ENCODE measurements at places on chromosomes 1 and 21. TPM values are rescaled to one million over a fixed set of nuclear protein-coding genes. Genes with fewer than 3 reads are reported as not detected.

GRCh38 chr1:59137276-59137615, 159.6 kb upstream of the FGGY start:
- DNase-seq = no peak

- DNase-seq = no peak
Measured at GRCh38 chr1:216847397-216848036, 124.3 kb upstream of the ESRRG start.

DNA sequence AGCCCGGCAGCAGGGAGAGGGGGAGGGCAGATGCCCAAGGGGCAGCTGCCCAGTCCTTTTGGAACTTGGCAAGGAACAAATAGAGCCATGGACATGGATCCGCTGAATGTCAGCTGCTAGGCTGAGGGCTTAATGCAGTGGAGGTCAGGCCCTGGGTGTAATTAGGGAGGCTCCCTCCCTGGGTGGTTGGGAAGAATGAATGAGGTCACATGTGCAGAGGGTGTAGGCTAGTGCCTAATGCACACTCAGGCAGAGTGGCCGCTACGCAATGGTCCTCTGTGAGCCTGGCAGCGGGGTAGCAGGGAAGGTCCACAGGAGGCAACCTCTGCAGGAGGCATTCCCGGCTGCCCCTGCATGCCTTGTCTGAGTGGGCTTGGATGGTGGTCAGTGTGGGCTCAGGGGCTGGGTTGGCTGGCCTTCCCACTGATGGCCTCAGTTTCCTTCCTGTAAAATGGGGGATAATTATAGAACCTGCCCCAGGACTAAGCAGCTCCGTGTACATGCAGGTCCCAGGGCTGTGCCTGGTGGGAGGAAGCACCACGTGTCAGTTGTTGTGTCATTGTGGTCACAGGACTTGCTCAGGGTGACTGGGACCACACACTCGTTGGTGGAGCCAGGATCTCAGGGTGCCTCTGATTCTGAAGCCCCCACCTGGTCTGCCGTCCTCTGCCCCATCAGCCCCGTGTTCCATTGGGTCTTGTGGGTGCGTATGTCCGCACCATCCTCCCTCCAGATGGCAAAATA, 81.6 kb upstream of the ACTL8 start:
- DNase-seq = no peak

DNA sequence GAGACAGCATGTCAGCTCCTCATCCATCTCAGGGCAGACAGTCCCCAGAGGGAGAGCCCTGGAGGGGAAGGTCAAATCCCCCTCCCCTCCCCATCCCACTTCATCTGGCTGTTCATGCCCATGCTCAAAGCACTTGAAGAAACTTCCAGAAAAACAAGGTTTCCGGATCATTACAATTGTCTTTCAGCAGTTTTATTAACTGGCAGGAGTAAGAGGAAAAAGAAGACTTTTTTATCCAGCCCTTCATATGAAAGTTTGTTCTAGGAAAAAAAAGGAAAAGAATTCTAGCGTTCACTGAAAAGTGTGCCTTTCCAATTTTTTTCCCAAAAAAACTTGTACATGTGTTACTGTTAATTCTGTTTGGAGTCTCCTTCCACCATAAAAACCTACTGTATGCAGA, 145.7 kb upstream of the TIAM1 start:
- DNase-seq = no peak

- no peak for DNase-seq
Measured at GRCh38 chr1:241950390-241950789, 7.2 kb upstream of the BECN2 start.

DNA sequence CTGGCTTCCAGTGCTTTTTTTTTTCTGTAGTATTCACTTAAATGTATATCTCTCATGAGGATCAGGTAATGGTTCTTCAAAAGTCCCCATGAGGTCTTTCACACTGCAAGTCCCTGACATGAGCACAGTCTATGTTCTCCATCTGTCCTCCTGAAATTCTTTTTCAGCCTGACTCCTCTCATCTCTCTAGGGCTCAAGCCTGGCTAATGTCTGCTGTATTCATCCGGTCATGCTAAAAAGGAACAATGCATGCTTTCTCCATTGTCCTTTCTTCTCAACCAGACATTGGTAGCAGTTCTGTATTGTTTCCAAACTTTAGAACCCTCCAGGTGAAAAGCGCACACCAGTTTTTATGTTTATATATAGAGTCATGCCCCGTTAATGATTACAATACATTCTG, 368.3 kb upstream of the OLFM3 start:
- no peak for DNase-seq

GRCh38 chr1:54807756-54808155, 6.6 kb upstream of the TTC22 start:
- no peak for DNase-seq

DNA sequence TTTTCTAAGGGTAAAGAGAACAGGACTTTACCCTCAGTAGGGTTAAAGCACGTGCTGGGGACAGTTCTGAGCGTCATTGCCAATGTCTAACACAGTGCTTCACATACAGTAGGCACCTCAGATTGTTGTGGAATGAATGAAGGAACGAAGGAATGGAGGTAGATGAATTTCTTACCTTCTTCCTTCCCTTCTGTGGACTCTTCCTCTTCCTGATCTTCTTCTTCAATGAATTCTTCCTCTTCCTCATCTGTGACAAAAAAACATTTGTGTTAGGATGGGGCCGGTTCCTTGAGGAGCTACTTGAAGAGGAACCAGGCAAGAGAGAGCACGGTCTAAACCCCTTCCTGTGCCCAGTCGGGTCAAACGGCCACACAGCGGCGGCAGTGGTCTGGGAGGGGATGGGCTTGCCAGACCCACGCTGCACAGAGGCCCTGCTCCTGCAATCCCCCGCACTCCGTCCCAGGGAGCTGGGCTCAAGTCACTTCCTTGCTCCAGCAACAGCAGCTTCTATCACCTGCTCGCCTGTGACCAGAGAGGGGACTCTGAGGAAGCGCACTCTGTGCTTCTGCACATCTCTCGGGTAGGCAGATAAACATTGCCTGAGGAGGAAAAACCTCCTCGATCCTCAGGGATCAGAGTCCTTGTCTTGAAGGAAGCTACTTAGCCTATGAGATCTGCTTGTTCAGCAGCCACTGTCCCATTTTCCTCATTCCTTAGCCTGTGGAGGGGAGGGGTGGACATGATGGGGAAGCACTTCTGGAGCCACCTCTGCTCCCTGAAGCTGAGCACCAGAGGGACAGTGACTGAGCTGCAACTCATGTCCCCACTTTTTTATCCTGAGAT, 8.0 kb upstream of the SLC30A2 start:
- DNase-seq = no peak

- no peak for DNase-seq
Measured at GRCh38 chr1:39540504-39541031, 36.0 kb downstream of the PABPC4 start.

- no peak for DNase-seq
Measured at GRCh38 chr1:89460325-89460724, 64.3 kb upstream of the LRRC8B start.

- no peak for DNase-seq
Measured at GRCh38 chr1:113628997-113629396, 130.3 kb downstream of the PHTF1 start.

DNA sequence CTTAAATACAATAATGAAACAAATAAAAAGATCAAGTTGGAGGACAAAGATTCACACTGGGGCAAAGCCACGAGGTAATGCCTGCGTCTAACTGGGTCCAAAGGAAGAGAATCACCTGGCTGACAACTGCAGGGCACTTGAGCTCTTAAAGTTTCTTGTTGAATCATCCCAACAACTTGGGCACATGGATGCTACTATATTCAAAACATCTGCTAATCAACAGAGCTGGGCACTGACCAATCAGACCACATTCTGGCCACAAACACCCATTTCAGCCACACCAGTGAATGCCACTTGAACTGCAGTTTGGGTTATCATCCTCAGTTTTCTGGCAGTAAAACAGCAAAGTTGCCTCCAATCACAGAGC, 51.0 kb downstream of the ABCA4 start:
- no peak for DNase-seq

DNA sequence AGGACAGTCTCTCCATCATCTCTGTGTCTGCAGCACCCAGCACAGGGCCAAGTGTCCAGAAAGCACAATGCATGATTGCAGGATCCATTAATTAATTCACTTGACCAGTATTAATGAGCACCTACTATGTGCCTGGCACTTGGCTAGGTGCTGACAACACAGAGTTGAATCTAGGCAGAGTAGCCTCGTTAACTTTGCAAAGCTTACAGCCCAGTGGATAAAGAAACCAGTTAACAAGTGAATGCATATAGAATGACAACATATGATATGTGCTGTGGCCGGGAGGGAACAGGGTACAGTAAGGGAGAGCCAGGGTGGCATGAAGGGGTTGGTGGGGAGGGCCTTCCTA, 10.9 kb downstream of the SLC1A7 start:
- DNase-seq = no peak

DNA sequence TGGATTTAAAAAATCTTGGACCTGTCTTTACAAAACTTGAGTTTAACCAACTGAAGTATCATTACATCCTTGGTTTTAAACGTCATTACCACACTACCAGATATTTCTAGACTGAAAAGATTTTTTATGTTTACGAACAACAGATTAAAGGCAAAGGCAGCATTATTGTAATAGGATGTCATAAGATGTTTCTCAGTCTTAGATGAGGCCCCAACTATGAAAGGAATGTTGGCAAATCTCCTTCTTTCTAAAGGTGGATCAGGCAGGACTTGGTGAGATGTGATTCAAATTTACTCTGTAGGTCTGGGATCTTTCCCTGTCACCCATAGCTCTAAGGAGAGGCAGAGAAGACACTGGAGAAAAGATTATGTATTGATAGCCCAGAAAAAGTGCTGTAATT, 417.9 kb downstream of the PTBP2 start:
- no peak for DNase-seq

- DNase-seq = peak; percentile 69
Measured at GRCh38 chr1:1778663-1779319, 521 bp upstream of the NADK start.

GRCh38 chr1:109243860-109244552, 5.3 kb upstream of the CELSR2 start:
- DNase-seq = no peak

GRCh38 chr1:53572065-53572814, 113.0 kb downstream of the DMRTB1 start:
- no peak for DNase-seq

- DNase-seq = no peak
Measured at GRCh38 chr1:229869240-229869639, 197.8 kb upstream of the GALNT2 start.

DNA sequence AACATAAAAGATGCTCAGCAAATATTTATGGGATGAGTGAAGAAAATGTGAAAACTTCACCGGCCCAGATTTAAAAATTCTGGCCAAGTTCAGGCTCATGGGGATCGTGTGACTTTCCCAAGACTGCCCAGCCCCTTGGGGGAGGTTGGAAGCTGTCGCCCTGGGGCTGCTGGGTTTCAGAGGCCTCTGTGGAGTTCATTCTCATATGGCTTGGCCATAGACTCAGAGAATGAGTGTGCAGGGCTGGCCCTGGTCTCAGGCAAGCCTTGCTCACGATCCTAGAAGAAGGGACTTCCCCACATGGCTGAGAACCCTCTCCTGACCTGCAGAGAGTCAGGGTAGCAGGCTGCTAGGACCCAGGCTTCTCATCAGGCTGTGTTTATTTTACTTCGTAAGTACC, 24.6 kb downstream of the PADI2 start:
- no peak for DNase-seq

DNA sequence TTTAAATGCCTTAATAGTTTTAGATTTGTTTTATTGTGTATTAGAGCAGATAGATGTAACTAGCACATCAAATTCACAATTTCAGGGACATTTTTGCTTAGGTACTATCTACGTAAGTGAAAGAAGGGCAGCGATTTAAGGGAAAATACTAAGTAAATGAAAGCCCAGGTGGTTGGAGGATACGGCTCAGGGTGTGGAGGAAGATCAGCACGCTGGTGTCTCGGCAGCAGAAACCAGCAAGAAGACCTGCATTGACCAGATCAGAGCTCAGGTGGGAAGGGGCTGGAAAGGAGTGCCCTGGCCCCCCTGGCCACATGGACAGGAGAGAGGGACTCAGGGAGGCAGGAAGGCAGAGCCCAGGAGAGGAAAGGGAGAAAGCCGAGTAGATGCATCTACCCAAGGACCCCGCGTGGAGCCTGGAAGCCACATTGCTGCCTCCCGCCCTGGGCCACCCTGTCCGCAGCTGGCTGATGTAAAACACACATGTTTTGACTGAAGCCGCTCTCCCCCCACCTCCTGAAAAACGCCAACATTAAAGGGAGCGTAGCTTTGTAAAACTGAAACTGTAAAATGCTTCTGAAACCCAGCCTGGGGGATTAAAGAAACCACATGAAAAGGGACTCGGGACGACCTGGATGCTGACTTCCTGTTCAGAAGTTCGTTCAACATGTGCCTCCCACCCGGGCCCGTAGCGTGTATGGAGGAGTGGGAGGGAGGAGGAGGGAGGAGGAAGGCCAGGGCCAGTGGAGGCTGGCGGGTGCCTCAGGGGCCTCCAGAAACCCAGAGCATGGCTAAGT, 72.6 kb upstream of the TARDBP start:
- DNase-seq = no peak

GRCh38 chr1:17194615-17195528, 10.1 kb upstream of the PADI1 start:
- DNase-seq = no peak

DNA sequence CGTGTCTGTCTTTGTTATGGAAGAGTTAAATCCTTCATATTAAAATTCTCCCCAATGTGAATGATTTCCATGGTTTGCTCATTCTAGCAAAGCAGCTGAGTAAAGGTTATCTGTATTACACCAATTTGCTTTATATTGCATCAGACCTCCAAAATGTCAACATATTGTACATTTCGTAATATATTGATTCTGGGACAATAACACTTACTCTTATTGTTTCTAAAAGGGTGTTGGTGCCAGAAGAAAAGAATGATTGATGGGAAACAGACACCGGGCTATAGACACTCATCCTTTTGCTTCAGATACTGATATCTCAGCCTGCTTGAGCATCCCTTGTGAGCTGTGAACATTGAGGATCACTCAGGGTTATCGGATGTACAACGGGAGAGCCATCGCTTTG, 7.0 kb downstream of the NTNG1 start:
- no peak for DNase-seq

AIM2 gene
- total RNA-seq = 0.42 TPM

GNB1 gene
- 54.0 TPM for total RNA-seq

TMEM51 gene
- total RNA-seq = 2.7 TPM

SLC1A7 gene
- 0.28 TPM for total RNA-seq

KRTCAP2 gene
- 49.8 TPM for total RNA-seq

TFF3 gene
- 0.50 TPM for total RNA-seq

Data from liver (tissue), 10 donors.